Karpas-422 (cell line): ENCODE measurements at places on chromosomes 13 and 19. TPM values are rescaled to one million over a fixed set of nuclear protein-coding genes. Genes with fewer than 3 reads are reported as not detected.
A peak's percentile ranks its signal among the peaks of the same experiment; 100 is the strongest.

DNA sequence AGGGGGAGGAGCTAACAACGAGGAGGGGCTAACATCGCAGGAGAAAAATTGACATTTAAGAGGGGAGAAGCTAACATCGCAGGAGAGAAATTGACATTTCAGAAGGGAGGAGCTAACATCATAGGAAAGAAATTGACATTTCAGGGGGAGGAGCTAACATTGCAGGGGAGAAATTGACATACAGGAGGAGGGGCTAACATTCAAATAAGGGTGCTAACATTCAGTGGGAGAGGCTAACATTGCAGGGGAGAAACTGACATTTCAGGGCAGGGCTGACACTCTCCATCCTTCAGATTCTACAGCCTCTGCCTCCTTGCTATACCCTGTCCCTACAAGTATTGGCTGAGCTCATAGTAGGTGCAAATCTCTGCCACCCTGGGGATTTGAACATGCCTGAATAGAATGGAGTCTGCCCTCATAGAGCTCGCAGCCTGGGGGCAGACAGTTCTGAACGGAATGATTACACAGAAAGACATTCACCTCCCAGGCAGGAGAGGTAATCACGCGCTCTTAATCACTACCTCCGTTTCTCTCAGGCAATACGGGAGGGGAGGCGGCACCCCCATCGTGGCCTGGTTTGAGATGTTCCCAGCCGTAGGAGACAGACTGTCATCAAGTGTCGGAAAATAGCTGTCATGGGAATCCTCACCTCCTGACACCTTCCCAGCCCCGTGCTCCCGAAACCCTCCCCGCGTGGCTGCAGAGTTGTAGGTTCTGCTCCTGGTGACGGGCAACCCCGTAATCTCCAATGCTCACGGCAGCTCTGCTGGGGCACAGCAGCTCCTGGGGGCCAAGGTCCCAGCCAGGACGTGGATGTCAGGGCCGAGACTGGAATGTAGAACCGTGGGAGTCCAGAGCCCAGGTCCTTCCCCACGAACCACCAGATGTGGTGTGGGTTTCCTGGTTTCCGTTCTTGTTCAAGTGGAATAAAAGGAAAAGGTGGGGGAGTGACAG, 9.5 kb downstream of the GPR32 start:
- DNase-seq, result no peak

DNA sequence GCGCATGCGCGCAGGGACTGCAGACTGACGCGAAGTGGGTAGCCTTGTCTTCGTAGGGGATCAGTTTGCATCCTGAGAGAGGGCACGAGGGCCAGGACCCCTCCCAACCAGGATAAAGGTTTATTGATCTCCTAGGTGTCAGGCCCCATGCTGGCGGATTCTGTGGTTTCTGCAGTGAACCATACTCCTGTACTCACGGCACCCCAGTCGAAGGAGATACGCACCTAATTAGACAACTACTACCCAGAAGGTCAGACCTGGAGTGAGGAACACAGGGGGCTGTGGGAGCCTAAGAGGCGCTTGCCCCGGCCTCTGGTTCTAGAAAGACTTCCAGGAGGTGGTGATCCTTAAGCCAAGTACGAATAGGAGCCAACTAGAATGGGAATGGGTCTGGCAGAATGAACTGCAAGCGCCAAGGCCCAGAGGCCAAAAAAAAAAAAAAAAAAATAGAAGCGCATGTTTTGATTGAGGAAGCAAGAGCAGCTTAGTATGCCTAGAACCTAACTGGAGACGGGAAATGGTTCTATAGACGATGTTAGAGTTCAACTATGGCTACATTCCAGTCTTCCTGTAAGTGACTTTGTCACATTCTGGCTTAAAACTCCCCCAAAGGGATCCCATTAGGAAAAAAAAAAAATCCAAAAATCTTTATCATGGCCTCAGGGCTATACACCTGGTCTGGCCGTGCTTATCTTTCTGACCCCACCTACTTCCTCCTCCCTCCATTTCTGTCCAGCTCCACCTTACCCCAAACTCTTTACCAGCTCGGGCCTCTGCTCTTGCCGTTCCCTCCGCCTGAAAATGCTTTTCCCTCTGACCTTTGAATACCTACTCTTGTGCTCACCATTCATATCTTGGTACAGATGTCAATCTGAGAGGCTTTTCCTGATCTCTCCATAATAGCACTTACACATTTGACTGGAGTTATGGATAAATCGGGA, 902 bp upstream of the ZNF428 start:
- peak; percentile 56 for DNase-seq

Gene APOC4
- total RNA-seq, result not detected in 2 replicates

DNA sequence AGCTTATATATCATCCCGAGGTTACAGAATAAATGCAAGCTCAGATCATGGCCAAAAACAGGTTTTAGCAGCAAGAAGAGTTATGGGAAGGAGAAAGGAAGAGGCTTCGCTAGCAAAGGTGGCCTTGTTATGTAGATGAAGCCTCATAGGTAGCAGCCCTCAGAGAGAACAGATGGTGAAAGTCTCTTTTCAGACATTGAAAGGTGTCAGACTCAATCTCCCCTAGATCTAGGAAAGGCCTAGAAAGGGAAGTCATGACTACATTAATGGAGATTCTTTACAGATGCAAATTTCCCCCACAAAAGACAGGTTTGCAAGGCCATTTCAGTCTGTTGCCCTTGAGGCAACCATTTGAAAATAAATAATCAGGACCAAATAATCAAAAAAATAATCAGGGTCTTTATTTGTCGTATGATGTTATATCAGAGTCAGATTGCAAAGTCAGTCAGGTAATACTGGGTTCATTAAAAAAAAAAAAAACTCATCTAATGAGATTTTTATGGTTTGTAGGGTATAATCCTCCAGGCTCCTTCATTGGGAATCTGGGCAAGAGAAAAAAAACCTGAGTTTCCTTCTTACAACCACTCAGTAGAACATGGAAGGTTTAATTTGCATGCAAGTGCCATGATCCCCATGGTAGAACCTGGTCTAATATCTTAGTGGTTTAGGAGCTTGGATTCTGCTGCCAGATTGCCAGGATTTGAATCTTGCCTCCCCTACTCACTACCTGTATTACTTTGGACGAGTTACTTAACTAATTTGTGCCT, 50.8 kb upstream of the HTR2A start:
- DNase-seq, result no peak

DNA sequence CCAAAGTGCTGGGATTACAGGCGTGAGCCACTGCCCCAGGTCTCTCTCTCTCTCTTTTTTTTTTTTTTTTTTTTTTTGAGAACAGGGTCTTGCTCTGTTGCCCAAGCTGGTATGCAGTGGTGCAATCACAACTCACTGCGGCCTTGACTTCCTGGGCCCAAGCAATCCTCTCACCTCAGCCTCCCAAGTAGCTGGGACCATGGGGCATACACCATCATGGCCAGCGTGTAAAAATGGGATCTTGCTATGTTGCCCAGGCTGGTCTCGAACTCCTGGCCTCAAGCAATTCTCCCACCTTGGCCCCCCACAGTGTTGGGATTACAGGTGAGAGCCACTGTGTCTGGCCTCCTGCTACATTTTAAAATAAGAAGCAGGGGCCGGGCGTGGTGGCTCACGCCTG, 19.1 kb upstream of the FBN3 start:
- no peak for DNase-seq

Gene HNRNPM
- 34.4 and 94.9 TPM in 2 replicates for total RNA-seq
